Stimulated activated CD4-positive, alpha-beta T cell treated with anti-CD3 and anti-CD28 coated beads, Interleukin-2, amount 100 ng/mL, for 24 hours (primary cell): ENCODE measurements at places on chromosomes 16 and 17.

DNA sequence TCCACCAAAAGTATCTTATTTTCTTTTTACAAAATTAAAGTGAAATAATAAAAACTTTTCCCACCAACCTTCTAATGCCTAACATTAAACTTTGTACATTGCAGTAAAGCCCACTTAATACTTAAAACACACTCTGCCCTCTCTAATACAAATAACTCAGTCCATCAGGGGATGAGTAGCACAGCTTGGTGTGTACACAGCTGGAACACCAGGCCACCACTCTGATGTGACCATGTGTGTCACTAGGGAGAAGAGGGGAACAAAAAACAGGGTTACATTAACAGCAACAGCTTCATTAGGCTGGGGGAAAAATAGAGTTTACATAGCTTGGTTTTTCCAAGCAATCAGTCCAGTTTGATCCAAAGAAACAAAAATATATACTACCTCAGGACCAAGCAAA is 295.0 kb downstream of the CEP112 start:
- DNase-seq: no peak

DNA sequence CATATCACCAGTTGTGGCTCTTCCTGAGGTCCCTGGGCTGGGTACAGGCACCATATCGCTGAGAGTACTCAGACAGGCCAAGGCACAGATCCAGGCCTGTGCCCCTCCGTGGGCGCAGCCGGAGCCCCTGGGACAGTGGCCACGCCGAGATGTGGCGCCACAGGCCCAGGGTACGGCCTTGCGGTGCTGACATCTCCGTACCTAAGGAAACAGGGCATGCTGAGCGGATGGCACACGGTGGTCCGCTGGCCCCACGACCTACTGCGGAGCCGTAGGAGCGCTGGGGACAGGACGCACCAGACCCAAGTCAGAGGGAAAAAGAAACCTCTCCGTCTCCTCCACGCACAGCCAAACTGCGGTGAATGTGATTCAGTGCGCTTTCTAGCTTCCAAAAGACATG is 26.5 kb downstream of the NDUFAF8 start:
- no peak for DNase-seq

DNA sequence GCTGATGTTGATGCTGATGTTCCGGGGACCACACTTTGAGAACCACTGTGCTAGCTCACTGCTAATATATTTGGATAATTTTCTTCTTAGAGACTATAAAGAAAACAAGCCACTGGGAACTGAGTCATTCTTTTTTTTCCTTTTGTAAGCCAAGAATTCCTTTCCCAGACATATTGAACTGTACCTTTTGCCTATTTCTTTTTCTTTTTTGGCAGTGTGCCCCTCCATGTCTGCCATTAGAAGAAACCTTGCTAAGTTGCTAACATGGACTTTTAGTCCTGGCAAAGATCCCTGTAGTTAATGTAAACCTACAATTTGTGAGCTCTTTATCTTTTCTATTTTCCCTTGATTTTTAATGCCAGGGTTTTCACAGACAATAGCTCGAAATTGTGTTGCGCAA is 17.3 kb upstream of the ERCC4 start:
- DNase-seq: no peak

GRCh38 chr16:84040823-84041820 is 1.5 kb downstream of the SLC38A8 start:
- no peak for DNase-seq

GRCh38 chr16:48586083-48586482 is 23.9 kb downstream of the N4BP1 start:
- no peak for DNase-seq

GRCh38 chr17:49581648-49581998 is 6.0 kb downstream of the NXPH3 start:
- DNase-seq: no peak

GRCh38 chr16:54651440-54652195 is 279.0 kb upstream of the IRX5 start:
- no peak for DNase-seq

GRCh38 chr16:75116081-75116910 is at the start of gene LDHD:
TSS of gene LDHD (minus strand) at chr16:75116780. CDS start at chr16:75116720, 60 bp downstream.
- no peak for DNase-seq

GRCh38 chr16:27995378-27995777 is 68.1 kb downstream of the GSG1L start:
- DNase-seq: no peak

DNA sequence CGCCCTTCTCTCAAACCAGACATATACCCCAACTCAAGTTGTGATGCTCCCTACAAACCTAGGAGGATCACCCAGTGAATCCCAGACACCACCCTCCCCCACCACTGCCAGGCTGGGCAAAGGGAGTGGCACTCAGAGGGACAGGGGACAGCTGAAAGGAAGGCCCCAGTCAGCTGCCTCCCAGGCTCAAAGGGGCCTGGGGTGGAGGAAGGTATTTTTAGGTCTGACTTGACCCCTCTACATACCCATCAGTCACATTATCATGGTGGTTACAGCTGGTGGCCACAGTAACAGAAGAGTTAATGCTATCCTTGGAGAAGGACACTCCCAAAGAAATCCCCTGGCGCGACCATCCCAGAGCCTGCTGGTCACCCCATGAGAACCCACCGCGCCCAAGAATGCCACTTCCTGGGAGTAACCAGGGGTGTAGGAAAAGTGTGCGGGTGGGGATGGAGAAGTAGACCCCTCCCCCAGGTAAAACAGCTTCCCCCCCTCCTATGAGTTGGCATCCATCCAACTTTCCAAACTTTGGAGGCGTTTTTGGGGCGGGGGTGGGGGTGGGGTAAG is 1.1 kb downstream of the CACNB1 start:
- no peak for DNase-seq

DNA sequence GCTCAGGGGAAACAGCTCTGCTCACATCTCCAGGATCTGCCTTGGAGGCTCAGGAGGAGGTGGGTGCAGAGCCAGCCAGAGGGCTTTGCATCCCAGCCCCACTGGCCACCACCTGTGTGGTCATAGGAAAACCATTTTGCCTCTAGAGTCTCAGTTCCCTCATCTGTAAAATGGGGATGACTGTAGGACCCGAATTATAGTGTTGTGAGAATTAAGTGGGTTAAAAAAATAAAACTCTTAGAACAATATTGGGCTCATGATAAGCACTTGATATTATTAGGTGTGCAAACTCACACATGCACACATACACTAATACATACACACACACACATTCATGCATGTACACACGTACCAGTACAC is 19.4 kb upstream of the JPH3 start:
- no peak for DNase-seq

- DNase-seq: no peak
Observed at GRCh38 chr17:6823011-6823442, 8.5 kb downstream of the TEKT1 start.
